8988T (cell line): ENCODE measurements at places on chromosomes 2 and 18.

DNA sequence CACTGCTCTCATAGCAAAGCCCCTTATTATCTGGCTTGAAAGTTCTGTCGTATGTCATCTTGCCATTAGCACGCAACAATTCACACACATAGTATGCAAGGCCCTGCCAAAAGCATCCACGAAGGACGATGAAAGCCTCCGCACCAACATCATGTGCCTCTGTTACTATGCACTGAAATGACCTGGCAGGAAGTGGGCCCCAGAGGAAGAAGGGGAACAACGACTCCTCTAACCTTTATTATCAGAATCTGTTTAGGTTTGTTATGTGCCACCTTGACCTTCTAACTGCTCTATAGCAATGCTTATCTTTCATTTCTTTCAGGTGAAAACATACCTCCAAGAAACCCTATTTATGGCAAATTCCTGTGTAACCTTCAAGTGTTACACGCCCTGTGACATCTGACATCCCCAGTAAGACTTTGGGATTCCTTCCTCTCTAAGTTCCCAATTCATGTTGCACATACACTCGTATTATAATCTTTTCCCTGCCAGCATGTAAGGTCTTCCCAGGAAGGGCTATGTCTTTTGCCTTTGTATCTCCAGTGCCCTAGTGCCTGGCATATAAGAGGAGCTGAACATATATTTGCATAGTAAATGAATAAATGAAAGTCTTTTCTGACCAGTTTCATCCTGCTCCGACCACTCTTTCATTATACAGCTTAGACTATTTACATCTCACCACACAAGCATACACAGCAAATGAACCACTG is 7.0 kb upstream of the NDUFV2 start:
- no peak for DNase-seq

DNA sequence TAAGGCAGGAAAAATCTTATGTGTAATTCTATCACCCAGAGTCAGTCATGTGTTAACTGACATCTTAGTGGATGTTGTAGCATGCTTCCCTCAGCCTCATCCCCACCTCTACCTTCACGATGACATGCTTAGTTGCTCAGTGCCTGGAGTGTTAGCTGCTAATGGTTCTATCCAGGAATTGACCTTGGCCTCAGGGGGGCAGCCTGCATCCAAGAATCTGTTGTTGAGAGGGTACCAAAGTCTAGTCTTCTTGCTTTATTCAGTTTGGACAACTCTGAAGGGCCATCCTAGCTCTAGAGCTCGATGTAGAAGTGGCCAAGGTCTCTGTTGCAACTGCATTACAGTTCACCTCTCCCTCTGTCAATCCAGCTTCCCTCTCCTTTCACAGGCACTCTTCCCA is 61.2 kb downstream of the ACYP2 start:
- DNase-seq, result no peak

- no peak for DNase-seq
Measured at GRCh38 chr2:241649404-241649803, 11.9 kb downstream of the ATG4B start.

- DNase-seq, result no peak
Measured at GRCh38 chr2:42035241-42035640, 12.6 kb upstream of the PKDCC start.

- no peak for DNase-seq
Measured at GRCh38 chr2:100054426-100054825, 88.0 kb downstream of the AFF3 start.

DNA sequence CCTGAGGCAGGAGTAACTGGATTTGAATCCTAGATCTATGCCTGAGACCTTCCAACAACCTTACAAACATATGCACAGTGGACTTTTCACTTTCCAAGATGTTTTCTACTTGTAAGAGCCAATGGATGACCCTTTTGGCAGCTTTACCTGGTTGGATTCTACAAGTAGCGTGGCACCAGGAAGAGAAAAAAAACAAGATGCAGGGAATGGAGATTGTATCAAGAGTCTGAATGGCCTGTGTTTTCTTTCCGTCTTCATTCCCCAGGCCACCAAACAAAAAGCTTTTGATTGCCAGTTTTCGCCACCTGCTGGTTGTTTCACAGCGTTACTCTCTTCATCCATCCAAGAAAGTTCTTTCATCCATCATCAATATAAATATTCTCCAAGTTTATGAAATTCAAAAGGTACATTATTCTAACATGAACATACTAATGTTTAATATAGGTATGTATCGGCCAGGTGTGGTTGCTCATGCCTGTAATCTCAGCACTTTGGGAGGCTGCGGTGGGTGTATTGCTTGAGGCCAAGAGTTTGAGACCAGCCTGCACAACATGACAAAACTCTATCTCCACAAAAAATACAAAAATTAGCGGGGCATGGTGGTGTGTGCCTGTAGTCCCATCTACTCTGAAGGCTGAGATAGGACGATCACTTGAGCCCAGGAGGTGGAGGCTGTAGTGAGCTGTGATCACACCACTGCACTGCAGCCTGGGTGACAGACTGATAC is 3.5 kb upstream of the BCL2 start:
- no peak for DNase-seq

DNA sequence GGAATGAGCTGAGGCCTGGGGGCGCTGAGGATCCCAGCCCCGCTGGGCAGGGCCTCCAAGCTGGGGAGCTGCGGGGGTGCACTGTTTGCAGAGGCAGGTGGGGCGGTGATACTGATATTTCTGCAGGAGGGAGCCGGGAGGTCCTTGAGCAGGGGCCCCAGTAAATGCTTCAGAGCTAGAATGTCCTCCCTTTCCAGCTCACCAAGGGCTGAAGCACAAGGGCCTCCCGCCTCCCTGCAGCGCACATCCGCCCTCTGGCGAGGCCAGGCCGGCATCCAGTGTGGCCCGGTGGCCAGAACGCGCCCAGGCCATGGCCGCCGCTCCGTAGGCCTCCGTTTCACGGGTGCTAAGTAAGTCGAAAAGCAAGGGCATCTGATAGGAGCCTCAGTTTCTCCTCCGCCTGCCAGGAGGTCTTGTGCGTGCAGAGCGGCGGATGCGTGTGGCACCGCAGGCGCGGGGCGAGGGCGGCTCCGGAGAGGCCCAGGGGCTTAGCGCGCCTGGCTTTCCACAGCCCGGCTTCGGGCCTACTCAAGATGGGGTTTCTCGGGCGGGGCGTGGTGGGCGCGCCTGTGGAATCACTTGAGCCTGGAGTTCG is 29.5 kb upstream of the CHMP1B start:
- no peak for DNase-seq

- no peak for DNase-seq
Measured at GRCh38 chr2:177029501-177029900, 183.1 kb upstream of the HNRNPA3 start.

- DNase-seq, result no peak
Measured at GRCh38 chr2:215751911-215752272, 261.5 kb downstream of the MREG start.

GRCh38 chr2:207875473-207876212 is 105.9 kb upstream of the FZD5 start:
- no peak for DNase-seq

DNA sequence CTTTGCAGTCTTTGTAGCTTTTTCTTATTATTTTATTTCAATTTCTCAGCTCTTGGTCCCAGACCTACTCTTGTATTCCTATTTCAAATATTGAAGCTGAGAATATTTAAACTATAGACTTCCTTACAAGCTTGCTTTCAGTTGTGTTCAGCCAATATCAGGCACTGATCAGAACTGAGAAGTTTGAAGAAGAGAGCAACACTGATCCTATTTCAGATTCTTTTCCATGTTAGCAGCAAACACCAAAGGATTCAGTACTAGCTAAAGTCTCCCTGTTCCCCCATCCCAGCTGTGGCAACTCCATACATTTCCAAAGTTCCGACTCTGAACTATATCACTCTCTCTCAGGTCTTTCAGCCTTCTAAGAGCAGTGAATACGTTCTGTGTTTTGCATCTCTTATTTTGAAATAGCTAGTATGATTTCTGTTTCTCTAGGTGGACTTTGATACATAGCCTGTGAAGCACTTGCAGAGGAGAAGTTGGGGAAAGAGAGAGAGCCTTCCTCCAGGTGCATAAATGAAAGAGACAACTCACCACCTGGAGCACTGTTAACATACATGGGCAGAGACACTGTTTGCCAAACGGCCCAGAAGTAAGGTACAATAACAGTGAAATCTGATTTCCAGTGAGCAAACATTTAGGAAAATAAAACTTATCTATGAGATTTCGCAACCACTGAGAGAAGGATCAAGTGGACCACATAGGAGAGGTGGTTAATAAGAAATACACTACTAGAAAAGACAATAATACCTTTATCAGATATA is 135.0 kb upstream of the ZNF804A start:
- no peak for DNase-seq

DNA sequence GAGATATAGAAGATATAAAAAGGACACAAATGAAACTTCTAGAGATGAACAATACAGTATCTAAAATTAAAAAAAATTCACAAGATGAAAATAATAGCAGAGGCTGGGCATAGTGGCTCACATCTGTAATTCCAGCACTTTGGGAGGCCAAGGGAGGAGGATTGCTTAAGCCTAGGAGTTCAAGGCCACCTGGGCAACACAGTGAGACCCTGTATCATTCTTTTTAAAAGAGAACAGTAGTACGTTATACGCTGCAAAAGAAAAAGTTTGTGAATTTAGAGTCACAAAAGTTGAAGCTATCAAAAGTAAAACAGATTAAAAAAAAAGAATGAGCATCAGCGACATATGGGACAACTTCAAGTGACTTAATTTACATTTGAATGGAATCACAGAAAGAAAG is 81.6 kb upstream of the ZFP36L2 start:
- no peak for DNase-seq

- no peak for DNase-seq
Measured at GRCh38 chr18:59051470-59052165, 88.1 kb upstream of the SEC11C start.

GRCh38 chr18:48715711-48716361 is 177.0 kb downstream of the CTIF start:
- no peak for DNase-seq

- no peak for DNase-seq
Measured at GRCh38 chr2:108229875-108230274, 9.9 kb upstream of the SULT1C3 start.

GRCh38 chr18:11310476-11311086 is 161.2 kb upstream of the PIEZO2 start:
- no peak for DNase-seq

DNA sequence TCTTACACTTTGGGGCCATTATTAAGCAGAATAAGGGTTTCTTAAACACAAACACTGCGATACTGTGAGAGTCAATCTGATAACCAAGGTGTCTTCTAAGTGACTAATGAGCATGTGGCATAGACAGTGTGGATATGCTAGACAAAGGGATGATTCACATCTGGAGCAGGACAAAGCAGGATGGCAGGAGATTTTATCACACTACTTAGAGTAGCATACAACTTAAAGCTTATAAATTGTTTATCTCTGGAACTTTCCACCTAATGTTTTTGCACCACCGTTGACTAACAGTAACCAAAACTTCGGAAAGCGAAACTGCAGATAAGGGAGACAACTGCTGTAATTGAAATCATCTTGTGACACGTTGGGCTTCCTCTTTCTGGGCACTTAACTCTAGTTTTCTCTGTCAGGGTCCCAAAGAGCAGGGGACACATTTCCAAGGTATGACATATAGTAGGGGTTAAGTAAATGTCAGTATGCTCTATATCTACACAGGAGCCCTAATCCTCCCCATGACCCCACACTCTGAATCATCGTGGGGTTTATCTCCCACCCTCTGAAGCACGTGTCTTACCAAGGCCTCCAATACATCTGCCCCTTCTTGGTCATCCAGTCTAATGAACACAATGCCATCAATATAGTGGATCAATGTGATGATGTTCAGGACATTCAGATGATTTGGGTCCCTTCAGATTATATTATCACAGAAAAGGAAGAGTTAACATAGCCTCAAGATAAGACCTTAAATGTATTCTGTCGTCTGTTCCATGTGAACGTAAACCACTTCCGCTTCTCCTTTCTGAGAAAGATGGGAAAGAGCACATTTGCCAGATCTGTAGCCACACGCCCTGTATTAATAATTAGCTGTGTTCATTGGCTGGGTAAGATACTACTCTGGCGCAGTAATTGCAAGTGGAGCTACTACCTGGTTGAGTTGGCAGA is 78.7 kb downstream of the FTCDNL1 start:
- DNase-seq, result no peak

DNA sequence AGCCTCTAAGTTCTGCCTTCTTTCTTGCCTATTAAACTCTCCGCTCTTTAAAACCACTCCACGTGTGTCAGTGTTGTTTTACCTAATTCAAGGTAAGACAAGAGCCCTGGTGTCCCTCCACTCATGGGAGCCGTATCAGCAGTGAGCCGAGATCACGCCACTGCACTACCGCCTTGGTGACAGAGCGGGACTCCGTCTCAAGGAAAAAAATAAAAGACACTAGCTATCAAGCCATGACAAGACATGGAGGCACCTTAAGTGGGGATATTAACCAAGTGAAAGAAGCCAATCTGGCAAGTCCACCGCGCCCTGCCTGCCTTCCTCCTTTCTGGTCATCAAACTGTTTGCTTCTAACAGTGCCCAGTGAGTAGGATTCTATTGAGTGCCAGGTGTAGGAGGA is 40.2 kb upstream of the LBH start:
- DNase-seq, result no peak

DNA sequence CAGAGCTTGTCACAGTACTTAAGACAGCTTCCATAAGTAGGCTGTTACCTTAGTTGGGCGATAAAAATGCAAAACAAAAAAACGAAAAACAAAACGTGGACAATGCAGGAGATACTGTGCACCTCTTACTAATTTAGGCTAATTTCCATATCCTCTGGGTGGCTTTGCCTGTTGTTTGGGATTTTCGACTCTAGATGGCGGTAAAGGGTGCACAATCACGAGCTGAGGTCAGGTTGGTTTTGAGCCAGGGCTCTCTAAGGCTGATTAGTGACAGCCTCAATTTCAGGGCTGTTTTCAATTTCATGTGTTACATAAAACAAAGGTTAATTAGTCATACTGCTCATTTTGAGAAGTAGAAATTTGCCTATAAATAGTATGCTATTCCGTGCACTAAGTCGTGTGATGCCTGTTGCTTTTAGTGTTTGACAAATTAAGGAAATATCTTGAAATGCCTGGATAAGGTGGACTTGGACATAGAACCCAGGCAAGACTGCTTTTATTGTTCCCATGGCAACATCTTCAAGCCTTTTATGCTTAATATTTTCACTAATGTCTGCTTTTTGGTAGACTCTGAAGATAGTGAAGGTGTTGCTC is 493.1 kb downstream of the SOCS6 start:
- no peak for DNase-seq

DNA sequence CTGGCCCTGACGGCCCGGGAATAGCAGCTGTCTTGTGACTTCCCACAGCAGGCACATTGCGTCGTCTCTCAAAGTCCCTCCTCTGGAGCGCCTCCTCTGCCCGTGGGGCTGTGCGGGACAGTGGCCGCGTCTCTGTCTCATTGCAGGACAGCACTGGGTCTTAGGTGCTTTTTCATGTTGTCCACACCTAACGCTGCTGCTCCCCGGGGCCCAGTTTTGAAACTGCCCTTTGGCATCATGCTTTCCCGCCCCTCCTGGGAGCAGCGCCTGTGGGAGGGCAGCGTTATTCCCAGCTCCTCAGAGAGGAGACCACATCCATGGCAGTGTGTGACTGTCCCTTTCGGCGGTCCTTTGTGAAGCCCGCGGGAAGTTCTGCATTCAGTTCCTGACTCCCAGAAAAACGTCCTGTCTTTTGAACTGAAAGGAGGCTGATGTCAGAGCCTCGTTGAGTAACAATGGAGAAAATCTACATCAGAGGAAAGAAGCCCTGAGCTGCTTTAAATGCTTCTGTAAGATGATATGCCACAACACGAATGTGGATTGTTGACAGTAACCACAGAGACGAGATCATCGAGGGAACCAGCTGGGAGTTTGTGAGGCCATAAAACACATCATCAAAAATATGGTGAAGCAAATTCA is 226.0 kb downstream of the FAM210A start:
- no peak for DNase-seq

GRCh38 chr2:146801886-146802285 is 1042.9 kb upstream of the ACVR2A start:
- DNase-seq, result no peak
